Activated T-helper 1 cell treated with anti-CD3 and anti-CD28 coated beads, Interleukin-2, amount 50 U/mL, for 16 hours (primary cell): ENCODE measurements at places on chromosomes 4 and X.

GRCh38 chrX:104270916-104271512 is 16.3 kb upstream of the ESX1 start:
- DNase-seq, result no peak

DNA sequence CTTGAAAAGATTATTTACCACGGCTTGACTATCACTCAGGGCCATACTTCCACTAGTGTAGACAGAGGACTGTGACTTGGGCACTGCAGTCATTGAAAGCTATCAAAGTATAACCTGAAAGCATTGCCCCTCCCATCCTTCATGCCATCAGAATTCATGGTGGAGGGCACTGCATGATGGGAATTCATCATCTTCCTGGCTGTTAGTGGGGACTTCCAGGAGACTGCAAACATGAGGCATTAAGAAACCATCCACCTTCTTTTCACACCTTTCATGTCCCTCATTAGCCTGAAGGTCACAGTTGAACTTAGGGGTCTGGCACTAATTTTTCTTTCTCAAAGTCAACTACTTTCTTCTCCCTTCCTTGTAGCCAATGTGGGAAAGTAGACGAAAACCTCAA is 25.8 kb downstream of the VSIG4 start:
- no peak for DNase-seq

DNA sequence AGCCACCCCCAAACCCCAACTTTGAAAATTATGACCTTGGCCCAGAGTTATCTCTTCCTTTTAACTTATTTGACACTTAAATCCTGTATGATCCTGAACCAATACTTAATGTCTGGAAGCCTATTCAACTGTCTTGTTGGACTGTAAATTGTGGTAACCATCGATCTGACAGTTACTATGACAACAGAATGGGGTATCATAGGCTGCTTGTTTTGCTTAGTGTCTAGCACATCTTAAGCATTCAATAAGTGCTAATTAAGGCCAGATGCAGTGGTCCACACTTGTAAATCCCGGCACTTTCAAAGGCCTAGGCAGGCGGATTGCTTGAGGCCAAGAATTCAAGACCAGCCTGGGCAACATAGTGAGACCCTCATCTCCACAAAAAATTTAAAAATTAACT is 175.0 kb downstream of the APBB2 start:
- no peak for DNase-seq

DNA sequence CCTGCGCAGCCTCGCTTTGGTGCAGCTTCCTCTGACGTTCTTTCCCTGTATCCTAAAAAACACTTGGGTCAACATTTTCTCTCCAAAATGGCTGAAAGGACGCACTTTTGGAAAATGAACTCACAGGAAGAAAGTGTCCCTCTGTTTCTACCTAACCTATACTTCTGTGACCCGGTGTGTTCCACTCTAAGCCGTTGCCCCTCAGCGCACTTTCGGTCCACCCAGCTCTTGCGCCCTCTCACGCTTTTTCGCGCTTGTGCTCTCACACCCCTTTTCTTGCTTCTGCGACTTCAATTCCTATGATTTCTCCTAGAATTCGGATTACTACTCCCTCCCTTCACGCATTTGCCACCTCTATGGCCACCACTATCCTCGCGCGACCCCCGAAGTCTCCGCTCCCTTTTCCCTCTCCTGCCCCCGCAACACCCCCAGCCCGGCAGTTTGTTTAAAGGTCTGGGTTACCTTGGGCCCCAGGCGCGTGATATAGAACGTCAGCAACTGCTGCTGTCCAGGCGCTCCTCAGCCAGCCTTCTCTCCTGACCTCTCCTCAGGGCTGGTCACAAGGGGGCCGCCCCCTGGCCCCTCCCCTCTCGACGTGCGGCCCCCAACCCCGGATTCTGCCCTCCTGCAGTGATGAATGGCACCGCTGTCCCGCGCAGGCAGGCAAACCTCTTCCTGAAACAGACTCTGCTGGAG is at the start of gene USP51:
TSS of gene USP51 (minus strand) at position 535 of the 696 bp plus-strand sequence. CDS start 909 bp downstream, outside the sequence.
- DNase-seq, result peak; percentile 2

DNA sequence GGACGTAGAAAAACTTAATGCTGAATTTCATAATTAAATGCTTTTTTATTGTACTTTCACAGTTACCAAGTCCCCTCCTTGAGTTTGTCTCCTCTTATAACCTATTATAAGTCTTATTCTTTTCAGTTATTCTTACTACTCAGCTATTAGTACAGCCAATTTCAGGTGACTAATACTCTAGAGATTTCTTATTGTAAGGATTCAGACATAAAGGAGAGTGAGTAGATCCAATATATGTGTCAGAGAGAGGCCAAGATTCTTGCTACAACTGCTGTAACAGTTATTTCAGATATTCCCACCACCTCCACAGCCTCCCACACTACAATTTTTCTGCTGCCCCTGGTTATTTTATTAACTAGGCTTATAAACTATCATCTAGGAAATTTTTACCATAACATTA is 274.5 kb downstream of the GPAT3 start:
- no peak for DNase-seq

DNA sequence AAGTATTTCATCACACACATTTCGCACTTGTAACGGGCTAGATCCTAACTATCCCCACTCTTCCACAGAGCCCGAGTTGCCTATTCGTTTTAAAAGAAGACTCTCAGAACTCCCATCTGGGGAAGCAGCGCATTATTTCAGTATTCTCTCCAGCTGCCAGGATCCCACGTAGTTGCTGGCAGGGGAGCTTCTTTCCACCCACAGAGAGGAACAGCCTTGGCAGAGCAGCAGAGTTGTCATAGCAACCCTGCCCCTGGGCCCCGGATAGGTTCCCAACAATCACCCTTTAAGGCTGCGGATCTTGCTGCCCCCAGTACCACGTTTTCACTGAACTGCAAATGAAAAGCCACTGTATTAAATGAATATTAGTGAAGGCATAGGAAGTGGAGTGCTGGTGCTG is 106.7 kb downstream of the GPM6A start:
- DNase-seq, result no peak

DNA sequence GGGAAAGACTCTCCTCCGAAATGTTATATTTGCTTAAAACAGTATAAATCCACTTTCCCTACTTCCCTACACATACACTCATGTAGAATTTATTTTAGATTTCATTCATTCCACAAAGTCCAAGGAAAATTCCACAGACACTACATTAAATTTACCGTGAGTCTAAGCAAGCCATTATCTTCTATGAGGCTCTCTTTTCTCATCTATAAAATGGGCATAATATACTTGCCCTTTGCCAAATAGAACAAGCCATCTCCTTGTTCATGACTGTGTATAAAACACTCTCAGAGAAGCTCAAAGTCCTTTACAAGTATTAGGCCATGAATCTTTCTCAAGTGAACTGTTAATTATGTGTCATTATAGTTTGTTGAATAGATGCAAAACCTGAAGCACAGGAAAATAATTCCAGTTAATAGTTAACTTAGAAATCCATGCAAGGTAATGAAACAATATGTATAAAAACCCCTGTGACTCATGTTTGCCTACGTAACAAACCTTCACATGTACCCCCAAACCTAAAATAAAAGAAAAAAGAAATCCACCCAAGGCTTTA is 10.7 kb downstream of the TEC start:
- no peak for DNase-seq

GRCh38 chr4:6152869-6153705 is 47.3 kb downstream of the JAKMIP1 start:
- no peak for DNase-seq

- DNase-seq, result no peak
These were observed 17.1 kb downstream of the DDX3X start for GRCh38 chrX:41350976-41351569.
